CMK (cell line): ENCODE measurements at places on chromosomes 12 and 14.

GRCh38 chr14:69547701-69548348 lies 26.8 kb downstream of the CCDC177 start:
- no peak for DNase-seq

GRCh38 chr12:64030155-64030554 lies 185.7 kb downstream of the SRGAP1 start:
- no peak for DNase-seq

DNA sequence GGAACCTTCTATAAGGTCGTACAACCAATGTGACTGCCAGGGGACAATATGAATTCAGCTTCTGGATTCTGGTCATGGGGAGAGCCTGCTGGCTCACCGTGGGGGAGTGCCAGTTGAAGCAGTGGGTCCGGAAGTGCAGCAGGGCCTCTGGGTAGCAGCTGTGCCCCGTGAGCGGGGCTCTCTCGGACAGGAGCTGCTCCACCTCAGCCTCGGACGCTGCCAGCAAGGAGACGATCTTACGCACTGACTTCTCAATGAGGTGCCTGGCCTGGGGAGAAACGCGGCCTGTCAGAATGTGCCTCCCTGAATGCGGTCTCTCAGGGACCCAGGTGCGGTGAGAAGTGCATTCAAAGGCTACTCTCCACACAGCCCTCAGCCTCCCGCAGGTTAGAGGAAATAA lies 42.0 kb downstream of the LGMN start:
- no peak for DNase-seq

DNA sequence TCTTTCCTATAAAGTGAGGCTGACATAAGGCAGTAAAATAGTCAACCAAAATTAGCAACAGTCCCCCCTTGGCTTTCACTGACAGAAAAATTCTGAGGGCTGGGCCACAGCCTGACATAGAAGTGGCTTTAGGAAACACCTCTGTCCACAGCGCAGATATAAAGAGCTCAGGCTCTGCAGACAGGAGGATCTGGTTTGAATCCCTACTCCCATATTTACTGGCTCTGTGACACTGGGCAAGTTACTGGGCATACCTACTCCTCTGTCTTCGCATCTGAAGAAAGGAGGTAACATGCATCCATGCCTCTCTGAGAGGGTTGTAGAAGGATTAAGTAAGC lies 95.3 kb downstream of the STXBP6 start:
- no peak for DNase-seq

- DNase-seq, result no peak
Measured at GRCh38 chr12:32988982-32989381, 92.4 kb upstream of the PKP2 start.

DNA sequence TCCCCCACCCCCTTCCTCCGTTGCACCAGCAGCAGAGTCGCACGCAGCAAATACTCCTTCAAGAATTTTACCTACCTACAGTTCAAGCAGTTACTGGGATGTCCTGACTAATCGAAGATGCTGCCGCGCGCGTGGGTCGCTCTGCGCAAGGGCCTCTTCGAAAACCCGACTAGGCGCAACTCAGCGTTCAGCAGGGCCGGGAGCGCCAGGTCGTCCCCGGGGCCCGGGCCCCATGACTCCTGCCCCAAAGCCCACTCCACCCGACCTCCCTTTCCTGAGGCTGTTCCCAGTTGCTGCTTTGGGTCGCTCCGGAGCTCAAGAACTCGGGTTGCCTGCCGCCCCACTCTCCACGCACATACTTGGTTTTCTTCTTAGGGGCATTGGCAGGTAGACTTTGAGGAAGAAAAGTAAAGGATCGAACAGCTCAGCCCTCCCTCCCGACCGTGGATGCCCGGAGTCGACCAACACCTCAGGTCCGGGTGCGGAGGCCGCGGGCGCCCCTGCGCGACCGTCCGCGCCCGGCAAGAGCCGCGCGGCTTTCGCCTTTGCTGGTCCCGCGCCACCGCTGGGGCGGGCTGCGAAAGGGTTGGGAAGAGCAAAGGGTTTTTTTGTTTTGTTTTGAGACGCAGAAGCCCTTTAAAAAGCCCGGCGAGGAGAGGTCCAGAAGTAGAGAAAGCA lies 1.9 kb downstream of the BMP4 start:
- no peak for DNase-seq

GRCh38 chr12:26162905-26163304 lies 32.5 kb upstream of the SSPN start:
- DNase-seq, result no peak

- DNase-seq, result no peak
Measured at GRCh38 chr14:55713486-55713885, 133.5 kb downstream of the KTN1 start.

DNA sequence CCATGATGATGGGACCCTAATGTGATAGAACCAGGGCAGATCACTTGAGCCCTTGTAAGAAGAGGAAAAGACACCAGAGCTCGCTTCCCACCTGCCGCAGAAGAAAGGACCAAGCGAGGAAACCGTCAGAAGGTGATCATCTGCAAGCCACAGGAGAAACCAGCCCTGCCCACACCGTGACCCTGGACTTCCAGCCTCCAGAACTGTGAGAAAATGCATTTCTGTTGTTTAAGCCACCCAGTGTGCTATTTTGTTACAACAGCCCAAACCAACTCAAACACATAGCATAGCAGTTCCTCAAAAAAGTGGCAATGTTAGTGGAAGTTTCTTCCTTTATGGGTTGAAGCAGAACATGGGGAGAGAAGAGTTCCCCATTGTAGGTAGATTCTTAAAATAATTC lies 107.9 kb upstream of the BCL2L14 start:
- no peak for DNase-seq

- no peak for DNase-seq
Measured at GRCh38 chr14:81388336-81388735, 11.8 kb downstream of the STON2 start.

DNA sequence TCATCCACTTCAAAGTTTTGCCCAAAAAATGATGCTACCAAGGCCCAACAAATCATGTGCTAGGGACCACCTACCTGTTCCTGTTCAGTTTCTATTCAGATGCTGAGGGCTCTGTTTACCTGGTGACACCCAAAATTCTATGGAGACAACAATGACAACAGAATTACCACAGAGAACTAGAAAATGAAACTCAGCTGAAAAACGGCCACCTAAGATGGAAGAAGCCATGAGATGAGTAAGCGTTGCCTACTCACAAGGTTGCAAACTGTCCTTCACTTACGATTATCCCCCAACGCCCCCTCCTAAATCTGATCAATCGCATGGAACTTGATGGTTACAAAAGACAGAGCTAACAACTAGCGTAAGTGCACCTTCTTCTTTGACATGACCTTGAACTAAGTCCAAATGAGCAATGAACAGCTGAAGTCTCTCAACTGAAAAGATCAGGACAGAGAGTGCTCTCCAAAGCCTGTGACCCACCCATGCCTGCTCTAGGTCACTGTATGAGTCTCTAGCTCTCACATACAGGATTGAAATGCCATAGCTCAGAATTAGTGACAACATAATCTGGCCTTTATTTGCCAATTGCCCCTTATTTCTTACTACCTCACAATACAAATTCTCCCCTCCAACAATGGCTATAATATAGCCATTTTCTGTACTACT lies at the start of gene RNASE11:
TSS of gene RNASE11 (minus strand) at position 513 of the 666 bp plus-strand sequence.
- no peak for DNase-seq

- DNase-seq, result no peak
Measured at GRCh38 chr14:62451221-62451620, 594.0 kb downstream of the KCNH5 start.

GRCh38 chr12:38152816-38153736 lies 163.5 kb upstream of the ALG10B start:
- DNase-seq, result no peak

DNA sequence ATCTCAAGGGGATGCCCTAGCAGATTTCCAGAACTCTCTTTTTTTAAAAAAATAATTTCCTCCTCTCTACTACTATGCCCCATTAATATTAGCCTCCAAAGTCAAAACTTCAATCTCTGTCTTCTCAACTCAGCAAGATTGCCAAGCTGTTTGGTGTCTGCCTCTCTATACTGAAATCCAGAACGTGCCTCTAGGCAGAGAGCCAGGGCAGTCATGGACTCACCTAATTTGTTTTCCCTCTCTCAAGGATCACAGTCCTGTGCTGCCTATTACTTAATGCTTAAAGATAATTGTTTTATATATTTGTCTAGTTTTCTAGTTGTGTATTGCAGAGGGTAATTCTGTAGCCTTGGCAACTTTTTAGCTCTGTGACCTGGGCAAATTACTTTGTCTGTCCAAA lies 74.7 kb downstream of the E2F7 start:
- DNase-seq, result no peak

DNA sequence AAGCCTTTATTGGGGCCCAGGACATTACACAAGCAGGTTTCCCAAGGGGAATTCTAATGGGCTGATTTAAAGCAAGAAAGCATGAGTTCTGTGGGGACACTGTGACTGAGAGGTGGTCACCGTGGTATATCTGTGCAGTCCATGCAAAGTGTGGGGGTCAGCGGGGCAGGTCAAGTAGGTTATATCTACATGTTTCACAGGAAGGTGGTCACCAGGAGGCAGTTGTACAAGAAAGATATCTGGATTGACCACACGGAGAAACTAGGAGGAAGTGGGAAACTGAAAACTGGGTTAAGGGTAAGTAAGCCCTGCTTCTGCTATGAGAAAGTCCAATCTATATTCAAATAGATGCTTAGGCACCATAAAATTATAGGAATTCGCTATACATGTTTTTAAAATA lies 77.8 kb upstream of the CNOT2 start:
- DNase-seq, result peak; percentile 30

DNA sequence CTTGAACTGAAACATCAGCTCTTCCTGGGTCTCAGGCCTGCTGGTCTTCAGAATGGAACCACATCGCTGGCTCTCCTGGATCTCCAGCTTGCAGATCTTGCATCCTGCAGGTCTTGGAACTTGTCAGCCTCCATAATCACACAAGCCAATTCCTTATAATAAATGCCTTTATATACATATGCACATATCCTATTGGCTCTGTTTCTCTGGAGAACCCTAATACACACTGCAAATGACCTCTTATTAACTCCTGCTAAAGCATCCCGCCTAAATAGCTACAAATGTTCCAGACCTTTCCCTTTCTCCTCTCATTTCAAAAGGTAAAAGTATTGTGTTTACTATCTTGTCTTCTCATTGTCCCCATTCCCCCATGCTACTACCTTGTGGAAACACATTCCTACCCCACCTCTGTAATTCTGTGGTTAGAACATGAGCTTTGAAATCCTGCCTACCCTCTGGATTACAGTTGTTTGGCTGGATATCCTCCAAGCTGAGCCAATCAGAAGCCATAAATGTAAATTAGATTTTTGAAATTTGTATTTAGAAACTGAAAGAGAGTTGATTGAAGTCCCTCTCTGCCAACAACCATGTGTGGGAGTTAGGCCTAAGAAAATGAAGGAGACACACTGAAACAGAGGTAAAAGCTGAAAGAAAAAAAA lies 58.1 kb downstream of the ANKS1B start:
- DNase-seq, result no peak

GRCh38 chr12:85985996-85986395 lies 111.9 kb downstream of the NTS start:
- no peak for DNase-seq

GRCh38 chr14:34843011-34843554 lies 32.1 kb downstream of the BAZ1A start:
- DNase-seq, result no peak

- no peak for DNase-seq
Measured at GRCh38 chr12:114306646-114307045, 99.3 kb downstream of the TBX5 start.

DNA sequence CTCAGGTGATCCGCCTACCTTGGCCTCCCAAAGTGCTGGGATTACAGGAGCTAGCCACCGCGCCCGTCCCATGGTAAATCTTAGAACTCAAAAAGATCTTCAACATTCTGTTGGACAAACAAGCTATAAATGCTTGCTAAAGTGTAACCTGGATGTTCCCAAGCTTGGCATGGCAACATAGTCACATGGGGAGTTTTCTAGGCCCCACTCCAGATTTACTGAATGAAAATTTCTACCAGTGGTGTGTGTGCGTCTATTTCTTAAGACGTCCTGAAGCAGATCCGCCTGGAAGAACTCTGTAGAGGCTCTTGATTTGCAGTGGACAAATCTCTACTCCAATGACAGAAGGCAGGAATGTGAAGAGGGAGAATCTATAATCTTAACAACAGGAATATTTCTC lies 59.9 kb downstream of the ZFYVE21 start:
- no peak for DNase-seq

- no peak for DNase-seq
Measured at GRCh38 chr14:104864267-104865080, 594 bp upstream of the CEP170B start.

DNA sequence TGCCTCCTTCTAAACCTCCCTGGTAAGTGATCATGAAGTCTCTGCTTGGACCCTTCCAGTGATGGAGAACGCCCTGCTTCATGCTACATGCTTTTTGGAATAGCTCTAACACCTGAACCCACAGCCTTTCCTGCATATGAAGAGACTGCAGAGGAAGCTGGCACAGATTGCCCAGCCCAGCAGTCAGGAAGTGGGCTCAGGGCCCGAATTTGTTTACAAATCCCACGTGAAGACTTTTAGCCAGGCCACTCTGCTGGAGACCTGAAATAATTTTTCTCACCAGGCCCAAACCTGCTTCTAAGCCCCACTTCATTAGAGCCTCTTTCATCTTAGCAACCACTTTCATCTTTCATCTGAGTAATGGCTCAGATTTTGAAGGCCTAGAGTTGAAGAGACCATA lies 22.9 kb downstream of the RTN1 start:
- DNase-seq, result no peak

DNA sequence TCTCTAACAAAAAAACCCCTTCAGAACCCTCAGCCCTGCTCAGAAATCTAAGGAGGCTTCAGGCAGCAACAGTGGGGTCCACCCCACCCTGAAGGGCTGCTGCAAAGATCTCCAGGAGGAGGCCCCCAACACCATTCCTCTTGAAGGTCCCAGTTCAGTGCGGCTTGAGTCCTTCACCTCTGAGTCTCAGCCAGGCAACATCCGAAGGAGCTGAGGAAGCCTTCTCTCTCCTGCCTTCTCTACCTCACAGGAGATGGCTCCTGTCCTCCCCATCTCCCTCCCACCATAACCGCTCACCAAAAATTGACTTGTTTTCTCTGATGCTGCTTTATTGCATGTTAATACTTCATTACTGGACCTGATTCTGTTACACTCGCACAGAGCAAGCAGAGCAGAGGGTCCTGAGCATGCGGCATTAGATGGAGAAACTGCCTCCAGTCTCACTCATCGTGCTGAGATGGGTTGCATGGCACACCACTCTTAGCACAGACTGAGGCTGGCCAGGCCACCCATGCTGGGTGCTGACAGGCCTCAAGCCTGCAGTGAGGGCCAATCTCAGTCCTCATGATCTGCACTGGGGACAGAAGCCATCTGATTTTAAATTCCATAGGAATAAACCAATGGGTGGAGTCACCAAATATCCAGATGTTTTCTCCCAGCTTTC lies 224.8 kb downstream of the CACNA1C start:
- no peak for DNase-seq

DNA sequence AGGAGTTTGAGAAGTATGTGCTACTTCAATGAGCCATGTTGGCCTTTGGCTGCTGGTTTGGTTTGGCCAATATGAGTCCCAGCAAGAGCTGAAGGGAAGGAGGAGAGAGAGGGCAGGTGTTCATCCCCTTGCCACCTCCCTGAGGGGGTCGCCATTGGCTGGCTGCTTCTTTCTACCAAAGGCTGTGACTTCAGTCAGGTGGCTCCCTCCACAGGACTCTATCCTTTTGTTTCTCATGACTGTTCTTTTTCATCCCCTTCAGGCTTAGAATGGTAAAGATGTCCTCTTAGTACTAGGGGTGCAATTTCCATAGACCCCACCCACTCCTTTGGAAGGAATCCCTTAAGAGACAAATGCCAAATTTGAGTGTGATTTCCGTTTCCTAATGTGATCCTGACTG lies 31.2 kb upstream of the OTOGL start:
- DNase-seq, result no peak
